ENCODE measurements at places on chromosomes 6 and 20.

GRCh38 chr6:22227824-22228610, 68.8 kb downstream of the PRL start:
- DNase-seq = no peak

- DNase-seq = no peak
Measured at GRCh38 chr6:25061289-25061936, 125.7 kb upstream of the RIPOR2 start.

- no peak for DNase-seq
Measured at GRCh38 chr20:1526896-1527295, 30.6 kb downstream of the SIRPD start.

GRCh38 chr6:66533921-66534404, 826.9 kb upstream of the EYS start:
- no peak for DNase-seq

DNA sequence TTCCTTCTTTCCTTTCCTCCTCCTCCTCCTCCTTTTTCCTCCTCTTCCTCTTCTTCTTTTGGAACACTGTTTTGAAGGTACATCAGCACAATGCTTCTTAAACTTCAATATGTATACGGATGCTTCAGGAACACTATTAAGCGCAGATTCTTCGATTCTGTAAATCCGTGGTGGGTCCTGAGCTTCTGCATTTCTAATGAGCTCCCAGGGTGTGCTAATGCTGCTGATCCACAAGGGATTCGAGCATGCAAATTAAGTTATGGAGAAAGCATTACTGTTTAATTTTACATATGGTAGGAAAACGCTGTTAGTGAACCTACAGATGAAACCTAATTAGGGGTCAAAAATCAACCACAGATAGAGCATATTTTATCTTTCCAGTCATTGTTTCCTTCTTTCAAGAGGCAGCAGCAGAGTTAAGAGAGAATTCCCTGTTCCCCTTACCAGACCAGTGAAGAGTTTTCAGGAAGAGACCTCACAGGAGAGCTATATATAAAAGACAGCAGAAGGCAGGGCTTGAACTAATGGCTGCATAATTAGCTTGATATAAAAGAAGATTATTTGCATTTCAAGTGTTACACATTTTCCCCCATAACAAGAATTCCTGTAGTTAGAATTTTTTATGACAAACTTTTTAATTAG, 47.2 kb downstream of the KIF13A start:
- no peak for DNase-seq

DNA sequence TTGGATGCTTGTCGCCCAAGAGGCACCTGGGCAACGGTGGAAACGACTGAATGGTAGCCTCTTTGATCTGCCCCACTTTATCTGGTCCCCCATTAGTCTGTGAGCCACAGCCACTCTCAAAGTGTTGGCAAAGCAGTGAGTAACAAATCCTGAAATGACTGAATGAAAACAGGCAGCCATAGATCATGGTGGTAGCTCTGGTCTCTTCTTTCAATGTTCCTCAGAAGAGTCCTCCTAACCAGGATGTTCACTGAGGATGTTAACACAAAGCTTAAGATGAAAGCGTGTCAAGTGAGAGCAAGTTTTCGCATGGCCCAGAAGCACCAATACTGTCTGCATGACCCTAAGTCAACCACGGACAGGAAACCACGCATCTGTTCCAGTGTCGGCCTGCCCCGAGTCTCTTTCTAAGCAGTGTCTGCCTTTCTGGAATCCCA, 107.3 kb downstream of the IRF4 start:
- DNase-seq = no peak

- no peak for DNase-seq
Measured at GRCh38 chr6:78639111-78640110, 227.9 kb upstream of the IRAK1BP1 start.

GRCh38 chr20:62087227-62087626, 21.5 kb upstream of the TAF4 start:
- no peak for DNase-seq

- DNase-seq = no peak
Measured at GRCh38 chr20:17860301-17861197, 108.0 kb downstream of the SNX5 start.

DNA sequence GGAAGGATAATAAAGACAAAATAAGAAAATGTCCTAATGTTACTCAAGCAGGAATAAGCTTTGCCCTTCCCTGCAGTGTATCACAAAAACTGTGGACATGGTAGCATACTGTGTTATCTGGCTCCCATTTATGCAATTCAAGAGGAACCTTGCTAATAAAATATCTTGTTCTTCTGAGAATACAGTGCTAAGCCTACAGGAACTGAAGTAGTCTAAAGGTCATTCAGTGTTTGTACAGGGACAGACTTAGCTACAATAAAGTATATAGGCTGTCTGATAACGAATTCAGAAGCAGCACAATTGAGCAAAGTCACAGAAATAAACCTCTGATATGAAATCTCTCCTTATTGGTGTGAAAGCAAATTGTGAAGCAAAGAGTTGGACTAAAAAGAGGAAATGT, 59.6 kb upstream of the SDHAF4 start:
- DNase-seq = no peak

DNA sequence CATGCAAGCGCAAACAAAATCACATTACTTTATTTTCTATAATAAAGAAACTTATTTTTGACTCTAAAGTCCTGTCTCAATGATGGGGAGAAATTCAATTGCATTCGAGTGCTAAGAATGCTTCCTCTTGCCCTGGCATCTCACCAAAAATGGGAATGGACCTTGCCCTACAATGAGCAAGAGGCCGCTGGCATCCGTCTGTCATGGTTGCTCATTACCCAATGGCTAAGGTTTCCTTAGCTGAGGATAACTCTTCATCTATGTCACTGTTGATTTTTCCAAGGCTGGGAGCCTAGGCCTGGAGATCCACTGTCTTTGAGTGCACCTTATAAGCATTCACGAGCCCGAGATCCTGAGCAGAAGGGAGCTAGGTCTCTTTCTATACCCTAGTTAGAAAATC, 471.3 kb upstream of the NRSN1 start:
- DNase-seq = no peak

DNA sequence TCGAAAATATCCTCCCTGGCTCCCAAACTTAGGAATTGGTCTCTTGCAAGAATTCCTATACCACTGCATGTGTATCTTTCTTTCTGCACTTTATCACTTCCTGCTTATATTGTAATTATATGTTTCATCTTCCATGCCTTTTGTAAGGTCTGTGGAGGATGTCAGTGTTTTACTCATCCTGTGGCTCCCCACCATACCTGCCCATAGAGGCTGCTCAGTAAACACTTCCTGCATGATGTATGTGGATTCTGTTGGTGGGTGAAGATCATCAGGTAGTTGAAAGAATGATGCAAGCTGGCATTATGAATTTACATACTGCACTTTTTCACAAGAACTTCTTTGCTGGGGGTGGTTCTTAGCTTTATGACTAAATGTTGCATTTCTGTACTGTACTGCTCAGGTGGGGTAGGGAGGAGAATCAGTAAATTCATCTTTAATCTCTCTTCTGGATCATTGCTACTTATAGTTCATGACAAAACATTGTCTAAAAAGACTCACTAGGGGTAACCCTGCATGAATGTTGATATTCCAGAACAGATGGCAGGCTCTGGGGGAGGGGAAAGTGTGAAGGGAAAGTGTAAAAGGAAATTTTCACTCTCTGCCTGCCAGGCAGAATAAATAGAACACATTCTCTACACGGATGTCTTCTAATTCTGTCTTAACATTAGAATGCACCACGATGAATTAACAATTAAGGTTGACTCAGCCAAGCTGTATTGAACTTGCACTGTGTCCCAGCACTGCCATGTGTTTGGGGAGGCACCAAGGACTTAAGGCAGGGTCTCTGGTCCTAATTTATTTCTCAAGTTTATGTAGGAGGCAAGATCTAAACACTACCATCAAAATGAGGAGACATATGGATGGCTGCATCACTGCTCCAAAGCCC, 36.0 kb upstream of the KLHL31 start:
- no peak for DNase-seq

DNA sequence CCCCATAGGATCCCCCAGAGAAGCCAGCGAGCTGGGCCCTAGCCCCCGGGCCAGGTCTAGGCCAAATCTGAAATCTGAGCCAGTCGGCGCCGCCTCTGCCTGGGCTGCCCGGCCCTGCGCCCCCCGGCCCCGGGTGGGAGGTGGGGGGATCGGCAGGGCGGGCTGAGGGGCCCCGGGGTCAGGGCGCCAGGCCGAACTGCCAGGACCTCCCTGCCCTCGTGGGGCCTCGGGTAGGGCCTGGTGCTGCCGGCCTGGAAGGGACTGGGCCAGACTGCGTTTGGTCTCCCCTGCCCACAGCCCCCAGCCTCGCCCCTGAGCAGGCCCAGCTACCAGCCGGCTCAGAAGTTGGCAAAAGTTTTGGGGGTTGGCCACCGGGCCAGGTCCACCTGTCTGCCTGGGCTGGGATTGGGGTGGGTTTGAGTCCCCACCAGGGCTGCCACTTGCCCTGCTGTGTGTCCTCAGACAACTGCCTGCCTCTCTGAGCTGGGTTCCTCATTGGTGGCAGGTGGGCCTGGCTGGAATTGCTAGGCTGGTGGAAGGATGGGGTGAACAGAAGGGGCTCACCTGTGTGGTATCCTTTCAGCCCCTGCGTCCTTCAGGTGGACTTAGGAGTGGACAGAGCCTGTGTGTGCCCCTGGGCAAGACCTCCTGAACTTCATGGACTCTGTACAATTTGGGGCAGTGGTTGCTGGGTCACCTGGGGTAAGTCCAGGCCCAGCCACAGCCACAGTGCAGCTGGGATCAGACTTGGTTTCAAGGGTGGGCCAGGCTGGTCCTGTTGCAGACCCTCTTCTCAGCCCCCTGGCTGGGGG, 801 bp downstream of the SRC start:
- DNase-seq = peak; percentile 89

DNA sequence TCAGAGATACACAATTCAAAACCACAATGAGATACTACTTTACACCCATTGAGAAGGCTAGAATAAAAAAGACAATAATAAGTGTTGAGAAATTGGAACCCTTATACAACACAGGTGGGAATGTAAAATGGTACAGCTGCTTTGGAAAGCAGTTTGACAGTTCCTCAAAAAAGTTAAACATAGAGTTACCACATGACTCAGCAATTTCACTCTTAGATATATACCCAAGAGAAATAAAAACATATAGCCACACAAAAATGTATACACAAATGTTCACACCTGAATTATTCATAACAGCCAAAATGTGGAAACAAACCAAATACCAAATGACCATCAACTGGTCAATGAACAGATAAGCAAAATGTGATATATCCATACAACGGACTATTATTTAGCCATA, 161.1 kb upstream of the PLN start:
- no peak for DNase-seq

- no peak for DNase-seq
Measured at GRCh38 chr6:165556116-165556843, 106.8 kb downstream of the PDE10A start.

DNA sequence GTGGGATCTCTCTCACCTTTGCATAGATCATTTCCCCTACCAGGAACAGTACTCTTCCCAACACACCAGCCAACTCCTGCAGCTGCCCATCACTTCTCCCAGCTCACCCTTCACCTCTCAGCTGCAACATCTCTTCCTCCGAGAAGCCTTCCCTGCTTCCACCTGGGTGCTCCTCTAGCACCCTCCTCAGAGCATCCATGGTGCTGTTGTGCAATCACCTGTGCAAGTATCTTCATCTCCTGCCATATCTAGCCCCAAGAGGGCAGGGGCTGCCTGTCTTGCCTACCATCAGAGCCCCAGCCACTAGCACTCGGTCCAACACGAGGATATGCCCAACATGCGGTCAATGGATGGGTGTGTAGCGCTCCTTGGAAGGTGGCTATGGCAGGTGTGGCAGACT, 75.8 kb downstream of the BANF2 start:
- no peak for DNase-seq

DNA sequence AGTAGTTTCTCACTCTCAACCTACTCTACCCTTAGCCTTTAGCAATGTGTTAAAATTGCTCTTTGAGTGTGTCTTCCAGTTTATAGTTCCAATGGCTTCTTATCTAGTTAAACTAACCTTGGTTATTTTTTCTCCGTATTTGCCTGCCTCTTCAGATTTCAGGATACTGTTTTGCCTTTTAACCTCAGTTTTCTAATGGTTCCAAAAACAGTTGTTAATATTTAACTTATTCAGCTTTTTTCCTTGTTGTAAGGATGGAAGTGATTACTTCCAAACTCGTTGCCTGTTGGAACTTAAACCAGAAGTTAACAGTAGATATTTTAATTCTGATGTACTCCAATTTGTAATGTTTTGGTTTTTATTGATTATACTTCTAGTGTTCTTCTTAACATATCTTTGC, 1574.9 kb downstream of the HACE1 start:
- DNase-seq = no peak

DNA sequence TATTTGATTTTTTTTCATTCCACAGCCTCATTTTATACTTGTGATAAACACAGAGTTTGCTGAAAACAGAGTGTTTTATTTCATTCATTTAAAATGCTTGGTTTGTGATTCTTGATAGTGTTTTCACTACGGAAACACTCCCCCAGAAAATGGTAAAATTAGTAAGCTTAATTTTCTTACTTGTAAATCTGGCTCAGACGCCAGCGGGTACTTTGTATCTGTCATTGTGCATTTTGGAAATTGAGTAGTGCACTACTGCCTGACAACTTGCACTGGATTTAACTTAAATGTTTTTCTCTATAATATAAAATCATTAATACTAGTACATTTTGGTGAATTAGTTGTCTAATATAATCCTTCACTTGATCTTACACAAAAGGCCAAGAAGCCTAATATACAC, 37.0 kb upstream of the HINT3 start:
- DNase-seq = no peak

GRCh38 chr20:54282625-54283024, 74.7 kb downstream of the PFDN4 start:
- no peak for DNase-seq

DNA sequence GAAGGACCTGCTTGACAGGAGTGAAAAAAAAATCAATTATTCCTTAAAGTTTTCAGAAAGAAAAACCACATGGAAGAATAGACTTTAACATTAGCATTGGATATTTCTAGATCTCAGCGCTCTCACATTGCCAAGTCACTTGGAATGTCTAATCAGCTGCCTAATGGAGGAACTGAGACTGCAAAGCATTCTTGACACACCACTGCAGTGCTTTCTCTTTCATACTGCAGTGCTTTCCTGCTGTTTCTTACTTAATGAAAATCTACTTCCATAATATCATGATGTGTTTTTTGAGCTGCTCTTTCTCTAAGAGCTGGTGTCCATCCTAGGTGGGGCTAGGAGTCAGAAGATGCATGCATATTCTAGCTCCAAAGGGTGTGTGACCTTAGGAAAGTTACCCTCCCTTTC, 20.4 kb upstream of the MCM3 start:
- DNase-seq = no peak

DNA sequence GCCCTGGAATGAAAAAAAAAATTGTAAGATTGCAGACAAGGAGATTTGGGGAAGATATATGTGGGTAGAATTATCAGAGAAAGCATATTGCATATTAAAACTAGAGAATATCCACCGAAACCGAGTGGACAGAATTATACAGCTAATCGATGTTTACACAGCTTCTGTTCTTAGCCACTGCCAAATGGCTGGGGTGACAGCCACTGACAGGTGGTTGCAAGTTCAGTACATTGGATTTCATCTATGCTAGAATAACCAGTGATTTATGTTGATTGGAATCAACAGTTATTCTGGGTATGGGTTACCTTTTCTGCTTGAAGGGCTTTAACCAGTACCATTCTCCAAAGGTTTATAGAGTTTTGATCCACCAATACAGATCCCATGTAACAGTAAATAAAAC, 48.4 kb upstream of the THEMIS start:
- no peak for DNase-seq

GRCh38 chr6:6701864-6702263, 113.3 kb downstream of the LY86 start:
- DNase-seq = no peak

All from mesenteric fat pad (tissue), 1 donor.